ENCODE measurements at places on chromosomes 12 and 14. TPM values are rescaled to one million over a fixed set of nuclear protein-coding genes. Genes with fewer than 3 reads are reported as not detected.

Gene ART4
- not detected for polyA plus RNA-seq

Gene CCT2
- 180 TPM for polyA plus RNA-seq

- no peak for DNase-seq
These were observed 58.2 kb downstream of the BEGAIN start for GRCh38 chr14:100528962-100529560.

DNA sequence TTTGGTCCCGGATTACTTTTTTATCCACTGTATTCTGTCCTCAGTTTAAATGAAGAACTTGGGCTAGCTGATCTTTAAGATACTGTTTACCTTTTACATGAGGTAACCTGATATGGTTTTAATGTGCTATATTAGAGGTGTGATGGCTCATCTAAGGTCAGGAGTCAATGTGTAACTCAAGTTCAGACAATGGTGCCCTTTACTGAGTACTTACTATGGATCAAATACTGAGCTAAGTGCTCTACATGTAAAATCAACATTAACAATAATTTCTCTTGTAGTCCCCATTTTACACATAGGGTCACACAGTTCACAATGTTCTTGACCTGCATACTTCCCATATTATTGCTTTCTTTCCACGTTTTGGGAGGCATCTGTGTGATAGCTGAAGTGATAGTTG, 79.2 kb downstream of the CEP83 start:
- DNase-seq: no peak

- DNase-seq: no peak
These were observed 8.0 kb downstream of the PTPN21 start for GRCh38 chr14:88546621-88547385.

DNA sequence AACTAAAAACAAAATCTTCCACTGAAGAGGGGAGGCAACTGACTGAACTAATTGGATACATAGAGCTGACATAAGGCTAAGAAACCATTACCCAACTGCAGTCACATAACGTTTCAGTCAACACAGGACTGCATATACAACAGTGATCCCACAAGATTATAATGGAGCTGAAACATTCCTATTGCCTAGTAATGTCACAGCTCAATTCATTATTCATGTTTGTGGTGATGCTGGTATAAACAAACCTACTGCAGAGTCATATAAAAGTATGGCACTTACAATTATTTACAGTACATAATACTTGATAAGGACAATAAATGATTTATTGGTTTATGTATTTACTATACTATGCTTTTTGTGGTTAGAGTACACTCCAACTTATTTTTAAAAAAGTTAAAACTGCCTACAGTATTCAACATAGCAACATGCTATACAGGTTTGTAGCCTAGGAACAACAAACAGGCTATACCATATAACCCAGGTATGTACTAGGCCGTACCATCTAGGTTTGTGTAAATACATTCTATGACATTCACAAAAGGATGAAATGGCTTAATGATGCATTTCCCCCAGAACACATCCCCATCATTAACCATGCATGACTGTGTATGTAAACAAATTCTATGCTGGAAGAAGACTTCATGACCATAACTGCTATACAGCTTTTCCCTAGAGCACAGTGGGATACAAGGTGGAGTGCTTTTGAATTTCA, 4.3 kb downstream of the NAP1L1 start:
- DNase-seq: no peak

Data from naive B cell (primary cell).